ENCODE measurements at places on chromosomes 4 and X.
A peak's percentile ranks its signal among the peaks of the same experiment; 100 is the strongest.

- DNase-seq = no peak
Measured at GRCh38 chr4:134388351-134388750, 186.8 kb upstream of the PABPC4L start.

DNA sequence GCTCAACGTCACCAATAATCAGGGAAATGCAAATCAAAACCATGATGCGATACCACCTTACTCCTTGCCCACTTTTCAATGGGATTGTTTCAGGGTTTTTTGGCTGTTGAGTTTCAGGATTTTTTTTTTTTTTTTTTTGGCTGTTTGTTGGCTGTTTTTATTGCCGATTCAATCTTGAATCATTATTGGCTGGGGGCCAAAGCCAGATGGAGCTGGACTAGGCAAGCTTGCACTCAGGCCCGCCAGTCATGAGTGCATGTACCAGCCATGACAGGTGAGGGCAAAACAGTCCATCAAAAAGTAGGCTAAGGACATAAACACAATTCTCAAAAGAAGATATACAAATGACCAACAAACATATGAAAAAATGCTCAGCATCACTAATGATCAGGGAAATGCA lies 13.3 kb downstream of the YIPF7 start:
- DNase-seq = no peak

DNA sequence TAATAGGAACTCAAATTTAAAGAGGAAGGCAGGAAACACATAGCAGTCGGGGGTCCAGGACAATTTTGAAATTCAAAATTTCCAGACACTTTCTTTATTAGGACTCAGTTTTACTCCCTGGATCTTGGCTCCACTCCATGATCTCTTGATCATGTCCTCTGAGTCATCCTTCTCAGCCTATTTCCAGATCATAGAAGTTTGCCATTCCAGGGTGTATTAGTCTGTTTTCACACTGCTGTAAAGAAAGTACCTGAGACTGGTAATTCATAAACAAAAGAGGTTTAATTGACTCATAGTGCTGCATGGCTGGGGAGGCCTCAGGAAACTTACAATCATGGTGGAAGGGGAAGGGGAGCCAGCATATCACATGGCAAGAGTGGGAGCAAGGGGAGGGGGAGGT lies 564.7 kb upstream of the ACTRT1 start:
- no peak for DNase-seq

DNA sequence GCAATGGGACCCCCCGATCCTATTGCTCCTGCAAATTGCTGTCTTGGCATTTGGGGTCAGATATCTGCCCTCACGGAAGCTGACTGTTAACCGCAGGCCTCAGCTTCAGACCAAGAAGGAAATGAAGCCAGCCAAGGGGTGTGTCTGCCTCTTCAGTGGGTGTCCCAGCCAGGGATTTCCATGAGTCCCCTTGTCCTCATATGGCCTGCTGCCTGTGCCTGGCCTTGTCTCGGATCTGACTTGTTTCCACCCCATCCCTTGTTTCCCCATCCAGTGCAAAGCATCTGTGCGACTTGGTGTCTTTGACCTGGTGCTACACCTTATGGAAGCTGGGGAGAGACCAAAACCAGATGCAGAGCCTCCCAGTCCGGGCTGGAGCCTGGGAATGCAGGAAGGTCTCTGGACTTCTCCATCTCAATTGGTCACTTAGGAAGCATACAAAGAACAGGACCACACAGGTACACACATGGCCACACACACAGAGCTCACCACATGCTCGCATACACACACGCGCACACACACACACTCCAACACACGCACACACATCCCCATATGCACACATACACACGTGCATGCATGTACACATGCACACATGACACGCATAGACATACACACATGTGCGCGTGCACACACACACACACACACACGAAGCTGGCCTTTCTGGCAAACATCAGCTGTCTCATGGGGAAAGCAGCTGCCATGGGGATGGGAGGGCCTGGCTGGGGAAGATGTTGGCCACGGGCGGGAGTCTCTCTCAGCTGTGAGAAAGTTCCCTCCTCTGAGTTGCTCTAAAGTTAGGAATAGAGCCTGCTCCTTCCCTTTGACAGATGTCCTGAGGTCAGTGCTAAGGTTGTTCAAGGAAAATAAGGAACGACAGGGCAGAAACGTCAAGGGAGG lies 65.5 kb downstream of the CRMP1 start:
- DNase-seq = no peak

DNA sequence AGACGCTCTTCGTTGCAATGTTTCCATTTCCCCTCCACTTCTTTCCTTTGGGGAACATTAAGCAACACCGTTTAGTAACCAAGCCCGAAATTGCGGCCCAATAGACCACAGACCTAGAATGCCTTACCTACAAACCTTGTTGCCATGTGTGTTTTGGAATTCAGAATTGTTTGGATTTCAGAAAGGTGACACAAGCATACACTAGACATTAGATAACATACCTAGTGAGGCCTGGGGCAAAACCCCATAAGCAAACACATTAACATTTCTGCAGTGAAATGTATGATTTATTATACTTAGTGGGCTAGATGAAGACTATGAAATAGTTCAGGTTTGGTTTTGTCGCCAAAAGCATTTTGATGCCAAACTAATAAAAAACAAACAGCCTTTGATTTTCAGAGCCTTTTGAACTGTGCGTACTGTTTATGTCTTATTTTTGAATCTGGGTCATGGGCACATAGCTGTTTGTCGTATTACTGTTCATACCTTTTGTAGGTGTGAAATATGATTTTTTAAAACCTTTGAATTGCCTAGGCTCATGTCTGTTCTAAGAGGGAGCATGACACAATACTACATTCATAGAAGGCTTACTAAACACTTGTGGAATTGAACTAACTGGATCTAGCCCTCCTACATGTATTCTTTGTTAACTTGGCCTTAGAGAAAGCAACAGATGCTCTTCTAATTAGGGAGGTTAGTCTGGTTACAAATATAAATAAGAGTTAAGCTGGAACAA lies 88.6 kb upstream of the TMEM164 start:
- DNase-seq = no peak

- no peak for DNase-seq
Measured at GRCh38 chrX:110877326-110877725, 81.7 kb upstream of the CHRDL1 start.

- no peak for DNase-seq
Measured at GRCh38 chr4:99943904-99944437, 2.4 kb downstream of the DNAJB14 start.

GRCh38 chrX:5807181-5807580 lies 421.5 kb downstream of the NLGN4X start:
- DNase-seq = no peak

GRCh38 chrX:13208281-13208935 lies 111.4 kb downstream of the ATXN3L start:
- no peak for DNase-seq

- no peak for DNase-seq
Measured at GRCh38 chr4:78510681-78511080, 40.9 kb upstream of the ANXA3 start.

DNA sequence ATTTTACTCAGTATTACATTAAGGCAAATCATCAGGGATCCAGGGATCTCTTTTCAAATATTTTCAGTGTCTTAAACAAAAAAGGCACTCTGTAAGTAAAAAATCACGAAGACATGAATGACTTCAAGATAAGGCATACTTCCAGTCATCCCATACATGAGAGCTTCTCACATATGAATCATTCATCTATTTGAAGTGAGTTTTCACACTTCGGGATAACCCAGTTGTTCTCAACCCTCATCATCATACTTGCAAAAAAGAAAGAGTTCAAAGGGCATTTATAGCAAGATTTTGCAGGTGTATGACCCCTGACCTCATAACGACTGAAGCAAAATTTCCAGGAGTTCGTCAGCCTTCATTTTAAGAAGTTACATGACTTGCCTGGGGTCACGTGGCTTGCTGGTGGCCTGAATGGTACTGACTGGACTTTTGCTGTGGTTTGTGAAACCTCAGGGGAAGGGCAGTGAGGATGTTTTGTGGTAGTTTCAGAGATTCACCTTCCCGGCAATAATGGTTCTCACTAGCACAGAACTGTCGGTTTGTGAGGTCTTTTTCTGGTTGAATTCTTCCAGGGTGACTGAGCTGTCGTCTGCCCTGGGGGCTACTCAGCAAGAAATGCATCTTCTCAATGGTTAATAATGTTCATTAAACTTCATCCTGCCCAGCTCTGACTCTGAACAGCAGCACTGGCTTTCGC lies 115.8 kb upstream of the SHISA3 start:
- no peak for DNase-seq

GRCh38 chrX:65578346-65578745 lies 43.8 kb upstream of the LAS1L start:
- no peak for DNase-seq

DNA sequence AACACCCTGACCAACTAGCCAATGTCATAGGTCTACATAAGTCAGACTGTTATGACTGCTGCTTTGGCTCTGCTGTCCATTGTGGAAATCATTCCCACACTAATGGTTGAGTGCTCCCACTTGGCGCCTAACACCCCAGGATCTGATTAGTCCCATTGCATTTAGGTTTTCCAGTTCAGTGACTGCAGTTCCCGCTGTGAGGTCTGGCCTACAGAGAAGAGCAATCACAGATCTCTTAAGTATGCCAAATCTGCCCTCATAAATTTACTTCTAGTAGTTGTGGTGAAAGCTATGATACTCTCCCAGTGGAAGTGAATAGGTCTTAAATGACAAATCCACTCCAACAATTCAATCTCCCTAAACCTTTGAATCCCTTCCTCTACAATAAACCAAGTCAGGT lies 77.3 kb upstream of the IL2 start:
- DNase-seq = no peak

GRCh38 chrX:77455437-77455836 lies 8.2 kb downstream of the FGF16 start:
- no peak for DNase-seq

- DNase-seq = no peak
Measured at GRCh38 chr4:173128199-173128890, 40.3 kb upstream of the GALNT7 start.

- DNase-seq = no peak
Measured at GRCh38 chrX:26922278-26922677, 540.9 kb downstream of the PPP4R3C start.

- no peak for DNase-seq
Measured at GRCh38 chrX:37644381-37645305, 40.9 kb upstream of the XK start.

GRCh38 chr4:89528526-89529133 lies 221.0 kb upstream of the GPRIN3 start:
- no peak for DNase-seq

DNA sequence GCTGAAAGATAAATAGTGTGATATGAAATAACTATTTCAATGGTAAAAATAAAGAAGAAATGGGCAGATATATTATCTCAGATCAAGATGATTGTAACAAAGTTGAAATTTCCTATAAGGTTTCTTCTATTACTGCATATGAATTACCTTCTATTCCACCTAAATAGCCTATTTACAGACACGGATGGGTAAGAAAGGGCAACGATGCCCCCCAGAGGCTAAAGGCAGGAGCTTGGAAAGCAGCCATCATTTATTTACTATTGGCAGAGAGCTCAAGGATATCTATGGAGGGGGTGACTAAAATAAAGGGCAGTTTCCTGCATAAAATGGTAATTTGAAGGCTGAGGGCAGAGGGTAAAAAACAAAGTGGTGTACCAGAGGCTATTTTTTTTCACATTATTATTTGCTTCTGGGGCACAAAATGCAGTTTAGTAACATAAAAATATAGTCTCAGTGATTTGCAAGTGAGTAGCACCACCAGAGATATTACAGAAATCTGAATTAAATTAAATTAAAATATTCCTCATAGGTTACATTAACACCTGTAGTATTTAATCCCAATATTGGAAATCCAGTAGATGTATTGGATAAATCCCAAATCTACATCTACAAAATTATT lies 123.1 kb downstream of the BTC start:
- DNase-seq = peak; percentile 33

- no peak for DNase-seq
Measured at GRCh38 chrX:28625223-28625622, 38.0 kb downstream of the IL1RAPL1 start.

DNA sequence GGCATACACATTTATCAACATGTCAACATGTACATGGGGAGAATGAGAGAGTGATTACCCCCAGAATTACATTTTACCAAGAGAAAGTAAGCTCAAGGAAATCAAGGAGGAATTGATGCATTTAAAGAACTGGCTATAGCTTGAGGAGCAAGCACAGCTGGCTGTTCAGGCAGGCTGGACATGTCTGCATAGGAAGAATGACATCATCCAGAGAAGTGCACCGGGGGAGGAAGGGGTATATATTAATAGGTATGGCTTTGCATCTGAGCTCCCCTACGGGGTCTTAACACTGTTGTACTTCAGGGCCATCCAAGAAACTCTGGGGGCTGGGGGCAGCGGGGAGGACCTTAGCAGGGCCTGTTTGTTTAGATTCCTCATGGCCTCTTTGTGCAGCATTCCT lies 222.4 kb upstream of the VCX start:
- no peak for DNase-seq

DNA sequence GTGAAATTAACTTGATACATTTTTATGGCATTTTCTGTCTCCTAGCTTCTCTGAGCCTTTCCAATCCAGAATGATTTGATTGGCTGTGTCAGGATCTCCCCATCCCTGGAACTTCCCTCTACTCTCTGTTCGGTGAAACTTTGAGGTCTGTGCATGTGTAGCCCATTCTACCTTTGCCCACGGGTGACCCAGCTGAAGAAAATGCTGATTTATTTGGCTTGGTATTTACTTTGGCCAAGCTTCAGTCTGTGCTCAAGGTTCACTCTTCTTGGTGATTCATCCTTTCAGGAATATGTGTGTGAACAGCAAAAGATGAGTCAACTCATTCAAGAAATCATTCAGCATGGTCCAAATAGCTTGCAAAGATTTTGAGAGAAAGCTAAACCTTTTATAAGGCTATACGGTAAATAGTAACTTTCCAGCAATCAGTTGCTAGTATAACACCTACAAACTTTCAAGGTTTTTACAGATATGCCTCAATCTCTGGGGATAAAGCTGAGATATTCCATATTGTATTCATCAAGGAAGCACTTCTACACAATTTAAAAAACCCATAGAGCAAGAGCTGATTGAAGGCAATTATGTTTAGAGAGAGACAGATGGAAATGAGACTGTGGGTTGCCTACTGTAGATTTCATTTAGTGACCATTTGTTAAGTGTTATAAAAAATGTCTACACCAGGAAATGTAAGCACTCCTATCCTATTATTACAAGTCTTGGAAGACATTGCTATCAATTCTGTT lies 233.9 kb upstream of the CXXC4 start:
- DNase-seq = no peak

DNA sequence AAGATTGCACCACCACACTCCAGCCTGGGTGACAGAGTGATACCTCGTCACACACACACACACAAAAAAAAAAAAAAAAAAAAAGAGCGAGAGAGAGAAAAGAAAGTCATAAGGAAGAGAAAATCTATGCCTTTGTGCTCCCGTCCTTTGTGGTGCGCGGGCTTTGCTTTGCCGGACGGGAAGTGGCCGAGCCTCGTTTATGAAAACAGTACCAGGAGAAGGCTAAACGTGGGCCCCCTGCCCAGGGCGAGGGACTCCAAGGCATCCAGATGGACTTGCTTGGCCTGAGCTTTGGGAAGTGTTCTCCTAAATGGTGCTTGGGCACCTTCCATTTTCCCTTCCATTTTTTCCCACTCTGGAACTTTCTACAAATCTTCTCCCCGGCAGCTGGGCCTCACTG lies 109.3 kb upstream of the LRPAP1 start:
- no peak for DNase-seq

GRCh38 chrX:48911412-48912182 lies at the start of gene SLC35A2:
Gene SLC35A2, minus strand, starts transcription at chrX:48911646. Its CDS starts 10 bp downstream, at chrX:48911636.
- peak; percentile 82 for DNase-seq

- no peak for DNase-seq
Measured at GRCh38 chrX:28542791-28543190, 44.5 kb upstream of the IL1RAPL1 start.

GRCh38 chrX:118975831-118976598 lies 1.6 kb downstream of the LONRF3 start:
- DNase-seq = peak; percentile 63

Data from activated CD4-positive, alpha-beta T cell treated with anti-CD3 and anti-CD28 coated beads for 1 hour (primary cell).